ENCODE measurements at places on chromosomes 12 and 14.

DNA sequence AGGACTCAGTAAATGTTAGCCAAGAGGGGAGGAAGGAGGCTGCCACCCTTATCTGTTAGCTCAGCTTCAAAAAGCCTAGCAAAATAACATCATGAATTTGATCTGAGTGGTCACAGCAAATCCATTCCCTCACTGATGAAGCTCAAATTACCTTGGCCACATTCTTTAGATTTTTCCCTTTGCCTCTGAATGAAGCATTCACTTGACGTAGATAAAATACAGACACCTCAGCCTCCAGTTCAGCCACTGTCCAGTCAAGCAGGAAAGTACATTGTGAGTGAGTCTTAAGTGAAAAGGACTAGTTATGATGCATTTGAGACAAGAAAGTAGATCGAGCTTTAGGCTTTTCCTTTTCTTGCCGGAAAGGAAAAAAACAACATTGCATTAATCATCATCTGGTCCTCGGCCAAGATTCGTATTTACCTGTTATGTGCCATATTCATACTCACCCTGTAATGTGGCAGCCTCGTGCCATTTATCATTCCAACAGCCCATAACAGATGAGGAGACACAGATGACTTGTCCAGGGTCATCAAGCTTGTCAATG, 146.5 kb downstream of the ETV6 start:
- DNase-seq = no peak

- DNase-seq = no peak
These were observed 394.6 kb downstream of the C12orf75 start for GRCh38 chr12:105725054-105725453.

GRCh38 chr14:35331605-35332516, 39.7 kb downstream of the PSMA6 start:
- no peak for DNase-seq

DNA sequence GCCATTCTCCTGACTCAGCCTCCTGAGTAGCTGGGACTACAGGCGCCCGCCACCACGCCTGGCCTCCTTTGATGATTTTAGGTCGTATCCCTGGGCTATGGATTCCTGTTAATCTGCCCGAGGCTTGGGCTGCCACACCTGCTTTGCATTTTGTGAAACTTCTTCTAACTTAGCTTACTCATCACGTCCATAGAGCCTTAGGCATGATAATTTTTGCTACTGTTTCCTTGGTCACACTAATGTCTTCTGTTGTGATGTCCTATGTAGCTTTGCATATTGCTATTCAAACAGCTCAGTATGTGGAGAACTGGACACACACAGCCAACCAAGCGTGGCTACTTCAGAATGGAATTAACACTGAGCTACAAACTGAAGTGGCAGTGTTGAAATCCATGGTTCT, 47.5 kb upstream of the DDX11 start:
- DNase-seq = no peak

GRCh38 chr12:117912756-117913155, 56.0 kb downstream of the KSR2 start:
- no peak for DNase-seq

DNA sequence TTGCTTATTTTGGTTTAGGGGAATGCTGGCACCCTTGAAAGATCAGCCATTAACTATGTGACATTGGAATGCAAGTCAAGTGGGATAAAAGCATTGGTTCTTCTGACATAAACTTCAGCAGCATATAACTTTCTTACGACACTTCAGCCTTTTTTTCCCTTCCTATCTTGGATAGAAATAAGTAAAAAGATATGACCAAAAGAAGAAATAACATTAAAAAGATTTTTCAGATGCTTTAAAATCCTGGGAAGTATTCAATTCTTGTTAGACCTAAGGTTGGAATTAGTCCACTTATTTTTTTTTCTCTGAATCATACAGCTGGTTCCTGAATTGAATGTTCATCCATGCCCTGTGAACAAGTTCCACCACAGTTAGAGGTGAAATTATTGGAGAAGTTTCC, 85.6 kb upstream of the TSPAN8 start:
- no peak for DNase-seq

DNA sequence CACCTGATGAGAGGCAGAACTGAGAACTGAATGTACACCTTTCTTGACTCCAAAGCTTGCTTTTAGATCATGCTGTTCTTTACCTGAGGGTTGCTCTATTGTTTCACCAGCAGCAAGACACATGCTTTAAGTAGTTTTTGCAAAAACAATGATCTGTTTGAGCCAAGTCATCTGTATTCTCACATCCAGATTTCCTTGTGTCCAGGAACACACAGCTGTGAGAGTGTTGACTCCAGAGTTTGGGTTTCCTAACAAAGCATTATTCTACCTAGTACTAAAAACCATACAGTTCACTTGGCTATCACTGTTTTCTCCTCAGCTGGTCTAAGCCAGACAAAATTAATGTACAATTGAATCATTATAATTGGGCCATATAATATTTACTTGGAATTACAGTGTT, 120.4 kb downstream of the STAB2 start:
- DNase-seq = no peak
